A549 treated with DMSO at 1 μM for 4 hours (cell line): ENCODE measurements at places on chromosomes 4 and X. TPM values are rescaled to one million over a fixed set of nuclear protein-coding genes. Genes with fewer than 3 reads are reported as not detected.

Gene ELK1
- 34.1 to 38.7 TPM (median 37.6 TPM) in 5 replicates for total RNA-seq

Gene SLC9A7
- total RNA-seq, result 13.5 to 15.6 TPM (median 15.5 TPM) in 5 replicates

Gene AIFM1
- total RNA-seq, result 69.6 to 76.8 TPM (median 74.0 TPM) in 5 replicates

Gene CCKAR
- not detected in 5 replicates for total RNA-seq

Gene HSD17B13
- total RNA-seq, result 0.05 to 0.07 TPM (median 0.05 TPM) in 3 of 5 replicates, not detected in the others

Gene GPAT3
- 46.2 to 51.7 TPM (median 50.8 TPM) in 5 replicates for total RNA-seq

Gene EGF
- 0.20 to 0.63 TPM (median 0.32 TPM) in 5 replicates for total RNA-seq
